ENCODE measurements at places on chromosomes 4 and X.

DNA sequence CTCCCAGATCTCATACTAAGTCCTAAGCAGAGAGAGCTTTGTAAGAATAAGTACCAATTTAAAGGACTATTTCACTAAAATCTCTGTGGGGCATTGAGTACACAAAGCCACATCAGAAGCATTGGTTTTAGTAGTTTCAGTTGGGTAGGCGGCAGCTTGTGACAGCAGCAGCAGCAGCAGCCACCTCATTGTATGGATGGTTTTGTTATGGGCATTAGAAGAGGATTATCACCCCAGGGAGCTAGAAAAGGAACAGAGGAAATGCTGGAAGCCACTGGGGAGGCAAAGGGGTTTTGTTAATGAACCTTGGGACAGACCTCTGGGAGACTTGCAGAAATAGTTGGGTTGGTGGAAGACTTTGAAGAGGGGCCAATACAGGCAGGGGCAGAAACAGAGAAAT, 93.9 kb upstream of the FRMPD3 start:
- DNase-seq: no peak

DNA sequence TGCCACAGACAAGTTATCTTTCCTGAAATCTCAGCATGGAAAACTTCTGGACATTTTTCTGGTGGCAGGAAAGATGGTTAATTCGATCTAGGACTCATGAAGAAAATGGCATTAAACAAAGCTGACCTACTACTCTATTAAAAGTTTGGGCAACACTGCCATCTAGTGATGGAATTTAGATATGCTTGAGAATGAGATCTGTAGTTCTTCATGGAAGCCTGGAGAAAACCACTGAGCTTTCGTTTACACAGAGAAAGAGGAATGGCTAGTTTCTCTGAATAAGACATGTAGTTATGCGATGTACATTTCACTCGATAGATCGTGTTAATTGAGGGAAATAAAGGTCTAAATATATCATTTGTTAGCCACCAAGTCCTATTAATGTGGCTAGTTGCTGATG, 51.7 kb upstream of the CHRDL1 start:
- no peak for DNase-seq

GRCh38 chrX:71636438-71637252, 18.3 kb upstream of the CXCR3 start:
- no peak for DNase-seq

DNA sequence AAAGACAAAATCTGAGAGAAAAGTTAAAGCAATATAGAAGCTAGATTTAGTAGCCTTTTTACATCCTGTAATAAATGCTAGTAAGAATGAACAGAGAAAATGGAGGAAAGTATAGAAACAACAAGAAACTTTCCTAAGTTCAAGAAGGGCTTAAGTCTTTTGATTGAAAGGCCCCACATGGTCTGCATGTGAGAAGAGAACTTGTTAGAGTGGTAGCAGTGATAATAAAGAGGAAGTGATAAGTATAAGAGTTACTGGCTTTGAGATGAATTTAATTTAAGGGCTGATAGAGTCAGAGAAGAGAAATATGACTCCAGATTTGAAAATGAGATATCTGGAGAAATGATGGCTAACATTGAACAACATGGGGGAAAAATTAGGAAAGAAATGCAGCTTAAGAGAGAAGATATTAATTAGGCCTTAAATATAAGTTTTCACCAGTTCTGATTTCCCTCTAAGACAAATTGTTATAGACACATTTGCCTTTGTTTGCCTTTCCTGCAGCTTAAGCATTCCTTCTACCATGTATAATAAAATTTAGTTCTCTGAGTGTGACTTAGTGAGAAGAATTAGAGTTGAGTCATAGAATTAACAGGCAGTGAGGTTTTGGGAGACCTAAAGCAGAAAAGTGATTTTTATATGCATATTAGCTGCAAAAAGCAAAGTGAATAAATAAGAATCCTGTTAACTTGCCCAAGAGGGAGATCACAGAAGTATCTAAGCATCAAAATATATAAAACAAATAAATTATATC, 18.4 kb downstream of the ZFX start:
- DNase-seq: no peak

DNA sequence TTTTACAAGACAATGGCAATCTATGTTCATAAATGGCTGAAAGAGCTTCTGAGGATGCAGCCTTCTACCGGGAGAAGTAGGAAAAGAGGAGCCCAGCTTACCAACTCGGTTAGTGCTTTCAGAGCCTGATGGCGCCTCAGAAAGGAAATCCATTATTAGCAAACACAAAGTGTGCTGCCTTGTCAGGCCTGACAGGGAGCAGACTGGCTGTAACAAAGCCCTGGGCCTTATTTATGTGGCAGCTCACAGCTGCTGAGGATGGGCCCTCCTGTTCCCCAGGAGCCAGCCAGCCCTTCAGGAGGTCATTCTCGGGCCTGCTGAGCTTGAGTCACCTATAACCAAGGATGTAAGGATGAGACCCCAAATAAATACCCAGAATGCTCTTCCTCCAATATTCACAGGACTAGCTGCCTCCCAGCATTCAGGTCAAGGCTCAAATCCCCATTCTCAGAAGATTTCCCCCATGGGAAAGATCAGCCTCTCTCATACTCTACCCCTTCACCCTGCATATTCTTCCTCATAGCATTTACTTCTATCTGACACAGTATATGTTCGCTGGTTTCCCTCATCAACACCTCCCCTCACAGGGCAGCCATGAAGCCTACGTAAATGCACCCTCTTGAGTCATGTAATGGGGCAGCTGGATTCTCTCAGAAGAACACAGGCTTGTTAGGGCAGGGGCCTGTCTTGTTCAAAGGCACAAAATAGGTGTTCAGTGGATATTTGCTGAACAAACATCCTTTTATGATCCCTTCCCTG, 227.0 kb upstream of the RASGEF1B start:
- no peak for DNase-seq

- DNase-seq: no peak
Observed at GRCh38 chr4:151951671-151952050, 190.9 kb upstream of the GATB start.

- DNase-seq: no peak
Observed at GRCh38 chr4:170750519-170750918, 660.8 kb upstream of the AADAT start.

DNA sequence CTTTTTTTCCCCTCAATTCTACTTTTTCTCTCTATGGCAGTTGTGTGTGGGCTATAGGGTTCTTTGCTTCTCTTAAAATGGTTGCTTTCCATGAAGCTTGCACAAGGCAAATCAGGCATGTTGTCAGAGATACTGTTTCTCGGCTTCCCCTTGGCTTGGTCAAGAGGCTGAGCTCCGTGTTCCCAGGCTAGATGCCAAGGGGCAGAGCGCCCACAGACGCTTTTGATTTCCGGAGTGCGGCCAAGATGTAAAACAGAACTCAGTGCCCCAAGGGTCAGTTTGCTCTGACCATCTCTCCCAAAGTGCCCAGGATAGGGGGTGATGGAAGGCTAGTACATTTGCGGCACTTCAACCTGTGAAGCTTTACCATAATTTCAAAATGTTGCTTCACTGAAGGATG, 64.2 kb upstream of the DIPK2B start:
- no peak for DNase-seq

- no peak for DNase-seq
Observed at GRCh38 chrX:138349351-138349750, 362.2 kb downstream of the FGF13 start.
